Activated T-cell treated with anti-CD3 and anti-CD28 coated beads, Interleukin-2, amount 50 U/mL, for 1 hour (primary cell): ENCODE measurements at places on chromosomes 2 and 18.

DNA sequence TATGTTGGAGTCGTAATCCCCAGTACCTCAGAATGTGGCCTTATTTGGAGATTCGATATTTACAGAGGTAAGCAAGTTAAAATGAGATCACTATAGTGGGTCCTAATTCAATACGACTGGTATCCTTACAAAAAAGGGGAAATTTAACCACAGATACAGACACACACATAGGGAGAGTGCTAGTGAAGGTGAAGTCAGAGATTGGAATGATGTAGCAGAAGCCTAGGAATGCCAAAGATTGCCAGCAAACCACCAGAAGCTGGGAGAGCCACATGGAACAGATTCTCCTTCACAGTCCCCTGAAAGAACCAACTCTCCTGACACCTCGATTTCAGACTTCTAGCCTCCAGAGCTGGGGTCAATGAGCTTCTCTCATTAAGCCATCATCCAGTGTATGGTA is 17.7 kb upstream of the ACTR3 start:
- DNase-seq: no peak

GRCh38 chr2:173990970-173991819 is 26.0 kb upstream of the SP3 start:
- DNase-seq: no peak

DNA sequence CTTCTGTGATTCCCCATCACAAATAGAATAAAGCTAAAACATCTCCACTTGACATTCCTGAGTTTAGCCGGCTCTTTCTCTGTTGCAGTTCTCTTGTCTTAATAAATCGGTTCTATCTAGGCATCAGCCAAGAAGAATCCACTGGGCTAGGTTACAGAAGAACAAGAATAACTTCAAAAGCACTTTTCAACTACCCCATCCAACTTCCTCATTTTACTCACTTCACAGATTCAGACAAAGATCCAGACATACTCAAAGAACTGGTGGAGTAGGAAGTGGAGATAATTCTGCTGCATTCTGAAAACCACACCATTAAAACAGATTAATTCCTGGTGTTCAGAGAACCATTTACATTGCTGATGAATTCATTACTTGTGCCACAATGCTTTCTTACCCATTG is 9.6 kb upstream of the ALPK2 start:
- DNase-seq: no peak

- no peak for DNase-seq
These were observed 240.6 kb downstream of the SOX11 start for GRCh38 chr2:5932556-5933469.

DNA sequence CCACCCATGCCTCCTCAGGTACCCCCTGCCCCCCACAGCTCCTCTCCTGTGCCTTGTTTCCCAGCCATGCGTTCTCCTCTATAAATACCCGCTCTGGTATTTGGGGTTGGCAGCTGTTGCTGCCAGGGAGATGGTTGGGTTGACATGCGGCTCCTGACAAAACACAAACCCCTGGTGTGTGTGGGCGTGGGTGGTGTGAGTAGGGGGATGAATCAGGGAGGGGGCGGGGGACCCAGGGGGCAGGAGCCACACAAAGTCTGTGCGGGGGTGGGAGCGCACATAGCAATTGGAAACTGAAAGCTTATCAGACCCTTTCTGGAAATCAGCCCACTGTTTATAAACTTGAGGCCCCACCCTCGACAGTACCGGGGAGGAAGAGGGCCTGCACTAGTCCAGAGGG is 803 bp upstream of the DES start:
- DNase-seq: no peak

- DNase-seq: no peak
These were observed 189.8 kb downstream of the TMX3 start for GRCh38 chr18:68525091-68525490.

DNA sequence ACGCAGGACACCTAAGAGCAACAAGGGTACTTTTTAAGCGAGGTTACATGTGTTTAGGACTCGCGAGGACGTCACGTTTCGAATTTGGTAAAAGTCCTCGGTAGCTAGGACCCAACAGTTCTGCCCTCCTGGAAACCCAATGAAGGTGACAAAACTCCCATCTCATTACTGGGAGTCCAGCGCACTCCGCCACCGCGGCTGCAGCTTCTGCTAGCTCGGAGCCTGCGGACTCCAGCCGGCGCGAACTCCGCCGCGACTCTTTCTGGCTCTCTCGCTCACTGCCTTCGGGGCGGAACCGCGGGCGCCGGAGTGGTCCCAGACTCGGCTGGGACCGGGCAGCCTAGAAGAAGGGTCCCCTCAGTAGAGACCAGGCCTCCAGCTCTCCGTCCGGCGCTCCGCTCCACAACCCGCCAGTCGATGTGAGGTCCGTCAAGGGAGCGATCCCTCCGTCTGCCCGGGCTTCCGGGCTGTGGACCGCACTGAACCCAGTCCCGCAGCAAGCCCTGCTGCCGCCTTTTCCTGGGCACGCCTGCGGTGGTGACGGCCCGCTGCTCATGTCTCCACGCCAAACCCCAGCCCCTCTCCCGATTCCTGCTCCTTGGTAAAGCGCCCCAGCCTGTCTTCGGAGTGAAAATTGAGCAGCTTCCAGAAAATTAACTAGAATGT is 3.0 kb upstream of the OSR1 start:
- peak; percentile 43 for DNase-seq

DNA sequence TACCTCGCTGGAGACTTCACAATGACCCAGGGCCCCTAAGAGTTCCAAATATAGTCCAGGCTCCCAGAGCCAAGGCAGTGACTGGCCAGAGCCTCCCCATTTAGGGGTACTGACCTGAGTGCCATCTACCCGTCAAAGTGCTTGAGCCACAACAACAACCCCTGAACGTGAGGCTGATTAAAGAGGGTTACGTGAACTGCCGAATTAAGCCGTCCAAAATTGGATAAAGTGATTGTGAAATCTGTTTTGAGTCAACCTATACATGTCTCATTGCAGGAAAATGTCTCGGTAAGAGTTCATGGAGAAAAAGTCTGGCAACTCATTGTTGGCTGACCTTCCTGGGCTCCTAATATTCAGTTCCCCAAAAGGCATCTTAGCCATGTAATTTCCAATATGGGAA is 116.3 kb downstream of the TTC32 start:
- no peak for DNase-seq

GRCh38 chr2:168426861-168427260 is 29.2 kb upstream of the CERS6 start:
- no peak for DNase-seq

DNA sequence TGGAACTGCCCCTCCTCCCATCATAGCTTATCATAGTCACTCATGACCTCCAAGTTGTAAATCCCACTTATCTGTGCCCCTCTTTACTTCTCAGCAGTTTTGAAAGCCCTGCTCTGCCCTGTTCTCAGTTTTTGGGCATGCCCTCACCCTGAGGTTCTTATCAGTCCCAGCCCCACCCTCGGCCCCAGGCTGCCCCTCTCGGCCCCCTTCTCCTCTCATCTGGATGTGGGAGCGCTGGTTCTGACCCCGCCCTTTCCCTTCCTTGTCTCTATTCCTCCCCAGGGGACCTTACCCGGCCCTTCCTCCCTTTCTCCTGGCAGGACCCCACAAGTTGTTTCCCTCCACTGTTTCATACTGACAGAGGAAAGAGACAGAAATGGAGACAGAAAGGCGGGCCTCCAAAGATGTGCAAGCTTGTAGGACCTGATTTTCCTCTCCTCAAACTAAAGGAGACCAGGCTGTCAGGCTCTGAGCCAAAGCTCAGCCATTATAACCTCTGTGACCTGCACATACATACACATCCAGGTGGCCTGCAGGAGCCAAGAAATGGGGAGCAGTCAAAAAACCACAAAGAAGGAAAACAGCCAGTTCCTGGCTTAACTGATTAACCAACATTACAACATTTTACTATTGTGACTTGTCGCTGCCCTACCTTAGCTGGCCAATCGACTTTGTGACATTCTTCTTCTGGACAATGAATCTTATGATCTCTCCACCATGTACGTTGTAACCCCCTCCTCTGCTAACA is 171.0 kb upstream of the HS6ST1 start:
- DNase-seq: no peak

GRCh38 chr18:22132258-22132657 is 37.1 kb upstream of the GATA6 start:
- DNase-seq: no peak

DNA sequence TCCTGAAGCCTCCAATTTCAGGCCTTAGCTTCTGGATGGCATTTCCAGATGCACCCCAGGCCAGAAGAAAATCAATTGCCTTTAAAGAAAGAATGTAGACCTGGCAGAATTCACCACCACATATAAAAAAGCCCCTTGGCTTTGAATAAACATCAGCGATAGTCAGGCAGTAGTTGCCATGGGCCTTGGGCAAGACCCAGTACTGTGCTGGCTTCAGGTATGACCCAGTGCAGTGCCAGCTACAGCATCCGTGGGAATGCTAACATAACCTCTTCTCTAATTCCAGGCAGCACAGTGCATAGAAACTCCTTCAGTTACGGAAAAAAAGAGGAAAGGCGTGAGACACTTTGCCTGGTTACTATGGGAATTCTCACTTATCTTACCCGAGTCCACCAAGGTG is 539.6 kb upstream of the LRRTM4 start:
- DNase-seq: no peak

DNA sequence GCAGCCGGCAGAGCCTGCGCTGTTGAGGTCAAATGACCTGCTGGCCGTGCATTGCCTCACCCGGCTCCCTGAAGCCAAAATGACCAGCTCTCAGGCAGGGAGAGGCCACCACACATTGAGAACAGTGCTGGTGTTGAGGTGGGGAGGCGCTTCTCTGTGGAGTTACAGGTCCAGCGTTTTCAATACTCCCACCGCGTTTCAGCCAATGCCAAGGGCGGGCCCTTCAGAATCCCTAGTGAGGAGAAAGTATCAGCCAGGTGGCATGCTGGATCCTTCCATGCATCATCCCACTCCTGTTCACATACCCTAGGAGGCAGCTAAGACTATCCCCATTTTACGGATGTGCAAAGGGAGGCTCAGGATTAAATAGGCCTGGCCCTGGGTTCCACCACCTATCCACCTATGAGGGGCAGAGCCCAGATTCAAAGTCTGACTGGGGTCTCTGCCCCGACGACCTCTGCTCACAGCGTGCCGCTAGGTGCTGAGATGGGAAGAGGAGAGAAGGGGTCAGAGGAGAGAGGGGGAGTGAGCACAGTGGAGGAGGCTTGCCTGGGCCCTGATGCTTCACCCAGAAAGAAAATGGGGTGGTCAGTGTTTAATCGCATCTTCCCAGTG is 137.6 kb upstream of the ID2 start:
- DNase-seq: no peak

- DNase-seq: no peak
These were observed 66.4 kb downstream of the MYO1B start for GRCh38 chr2:191311627-191312026.

DNA sequence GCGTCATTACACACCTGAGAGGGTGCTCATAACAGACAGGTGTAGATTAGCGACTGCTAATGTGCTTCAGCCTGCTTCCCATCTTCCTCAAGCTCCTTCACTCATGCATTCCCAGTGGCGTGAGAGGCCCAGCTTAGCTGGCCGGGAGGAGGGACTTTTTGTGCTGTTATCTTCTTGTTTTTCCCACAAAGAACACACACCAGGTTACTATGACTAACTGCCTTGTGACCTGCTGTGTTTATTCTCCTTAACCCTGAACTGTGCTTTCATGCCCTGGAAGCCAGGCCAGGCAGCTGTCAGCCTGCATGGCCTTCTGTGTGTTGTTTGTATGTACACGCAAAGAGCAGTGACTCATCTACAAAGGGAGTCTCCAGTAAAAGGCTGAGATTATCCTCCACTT is 143.8 kb downstream of the PIEZO2 start:
- no peak for DNase-seq

DNA sequence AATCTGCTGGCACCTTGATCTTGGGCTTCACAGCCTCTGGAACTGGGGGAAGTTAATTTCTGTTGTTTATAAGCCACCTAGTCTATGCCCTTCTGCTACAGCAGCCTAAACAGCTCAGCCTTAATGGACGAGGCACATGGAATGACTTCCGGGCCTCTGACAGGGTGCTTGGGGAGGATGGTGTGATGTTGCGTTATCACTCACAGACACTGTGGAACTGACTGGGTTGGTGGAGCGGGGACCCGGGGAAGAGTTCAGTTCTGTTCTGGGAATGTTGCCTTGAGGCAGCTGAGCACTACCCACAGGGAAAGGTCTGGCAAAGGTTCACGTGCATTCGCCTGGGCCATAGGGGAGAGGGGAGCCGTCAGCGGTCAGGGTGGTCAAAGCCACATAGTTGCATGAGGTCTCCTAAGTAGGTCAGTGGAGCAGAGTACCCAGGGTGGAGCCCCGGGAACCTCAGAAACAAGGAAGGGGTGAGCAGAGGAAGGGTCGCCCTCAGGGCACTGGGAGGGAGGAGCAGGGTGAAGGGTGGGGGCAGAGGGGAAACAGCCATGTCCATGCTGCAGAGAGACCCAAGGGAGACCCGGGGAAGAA is 36.2 kb downstream of the LRRFIP1 start:
- DNase-seq: no peak

- no peak for DNase-seq
These were observed 121.6 kb downstream of the ARL4C start for GRCh38 chr2:234375176-234375880.

DNA sequence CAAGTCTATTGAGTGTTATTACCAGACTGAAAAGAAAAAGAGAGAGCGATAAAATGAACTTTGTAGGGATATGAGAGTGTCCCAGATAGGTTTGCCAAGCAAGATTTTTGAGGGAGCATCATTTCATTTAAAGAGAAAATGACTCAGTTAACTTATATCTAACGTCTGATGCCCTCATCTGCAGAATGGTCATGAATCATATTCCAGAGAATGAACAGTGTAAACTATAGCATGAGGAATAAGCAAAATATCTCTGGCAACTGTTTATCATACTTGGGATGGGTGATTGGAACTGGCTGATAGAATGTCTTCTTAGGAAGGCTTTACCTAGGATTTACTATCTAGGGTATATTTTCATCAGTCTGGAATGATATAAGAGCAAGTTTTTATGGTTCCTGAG is 289.4 kb downstream of the CMPK2 start:
- DNase-seq: no peak

GRCh38 chr2:170038734-170039133 is 139.2 kb upstream of the MYO3B start:
- no peak for DNase-seq

- no peak for DNase-seq
These were observed 2048.0 kb downstream of the SUCLG1 start for GRCh38 chr2:82411071-82411470.

DNA sequence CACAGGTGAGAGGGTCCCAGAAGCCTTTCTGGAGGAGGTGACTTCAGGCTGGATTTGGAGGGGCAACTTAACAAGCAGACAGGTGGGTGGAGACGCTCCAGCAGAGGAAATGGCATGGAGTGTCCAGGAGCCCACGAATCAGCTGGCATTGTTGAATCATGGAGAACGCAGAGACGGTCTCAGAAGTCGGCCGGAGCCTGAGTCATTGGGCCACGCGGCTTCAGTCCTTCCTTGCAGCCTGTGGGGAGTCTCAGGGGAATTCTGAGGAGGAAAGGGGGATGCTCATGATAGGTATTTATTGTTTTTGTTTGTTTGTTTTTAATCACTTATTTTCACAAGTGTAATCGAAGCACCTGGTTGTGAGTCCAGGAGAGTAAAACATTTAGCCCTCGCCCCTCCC is 184.6 kb upstream of the HDAC4 start:
- DNase-seq: no peak

DNA sequence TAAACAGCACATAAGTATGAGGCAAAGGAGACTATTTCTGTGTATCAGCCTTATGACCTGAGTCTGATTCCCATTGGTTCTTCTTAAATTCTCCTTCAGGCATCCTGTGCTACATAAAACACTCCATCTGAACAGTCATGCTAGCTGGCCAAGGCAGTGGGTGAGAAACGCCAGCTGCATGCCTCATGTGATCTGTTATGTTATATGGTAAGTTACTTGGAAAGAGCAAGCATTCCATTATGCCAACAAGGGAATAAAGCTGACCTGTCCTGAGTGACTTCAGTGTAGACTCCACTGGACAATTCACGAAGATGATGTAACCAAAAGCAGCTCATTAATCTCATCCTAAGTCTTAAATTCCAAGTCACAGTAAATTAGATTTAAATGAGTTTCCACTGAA is 216.5 kb upstream of the FN1 start:
- no peak for DNase-seq
